Naive thymus-derived CD8-positive, alpha-beta T cell (primary cell): ENCODE measurements at places on chromosomes 13 and 19.

- DNase-seq, result no peak
Measured at GRCh38 chr13:30165796-30166195, 141.6 kb downstream of the KATNAL1 start.

DNA sequence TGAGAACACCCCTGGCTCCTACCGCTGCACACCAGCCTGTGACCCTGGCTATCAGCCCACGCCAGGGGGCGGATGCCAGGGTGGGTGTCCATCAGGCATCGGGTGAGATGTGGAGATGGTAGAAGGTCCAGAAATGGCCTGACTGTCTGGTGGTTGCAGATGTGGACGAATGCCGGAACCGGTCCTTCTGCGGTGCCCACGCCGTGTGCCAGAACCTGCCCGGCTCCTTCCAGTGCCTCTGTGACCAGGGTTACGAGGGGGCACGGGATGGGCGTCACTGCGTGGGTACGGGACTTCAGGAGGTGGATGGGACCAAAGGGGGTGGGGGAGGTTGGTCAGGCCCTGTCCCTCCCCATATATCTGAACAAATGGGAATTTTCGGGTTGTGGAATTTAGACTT lies 15.8 kb downstream of the LTBP4 start:
- DNase-seq, result no peak

DNA sequence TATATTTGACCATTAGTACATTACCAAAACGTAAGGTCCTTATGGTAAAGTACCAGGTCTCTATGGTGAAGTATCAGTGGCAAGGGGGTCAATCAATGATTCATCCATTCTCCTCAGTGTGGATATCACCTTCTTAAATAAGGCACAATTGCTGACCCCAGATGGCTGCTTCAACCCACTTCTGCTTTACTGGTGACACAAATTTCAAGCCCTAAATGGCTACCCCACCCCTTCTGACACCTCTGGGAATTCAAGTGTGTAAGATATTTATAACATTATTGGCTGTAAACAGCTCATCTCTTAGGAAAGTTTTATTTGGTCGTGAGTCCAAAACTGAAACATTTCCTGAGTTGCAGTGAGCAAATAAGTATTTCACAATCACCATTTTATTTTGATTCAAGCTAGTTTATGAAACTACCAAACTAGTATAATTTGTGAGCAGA lies 7.9 kb upstream of the WBP4 start:
- no peak for DNase-seq

- DNase-seq, result no peak
Measured at GRCh38 chr19:19224150-19224851, 12.5 kb downstream of the NCAN start.

DNA sequence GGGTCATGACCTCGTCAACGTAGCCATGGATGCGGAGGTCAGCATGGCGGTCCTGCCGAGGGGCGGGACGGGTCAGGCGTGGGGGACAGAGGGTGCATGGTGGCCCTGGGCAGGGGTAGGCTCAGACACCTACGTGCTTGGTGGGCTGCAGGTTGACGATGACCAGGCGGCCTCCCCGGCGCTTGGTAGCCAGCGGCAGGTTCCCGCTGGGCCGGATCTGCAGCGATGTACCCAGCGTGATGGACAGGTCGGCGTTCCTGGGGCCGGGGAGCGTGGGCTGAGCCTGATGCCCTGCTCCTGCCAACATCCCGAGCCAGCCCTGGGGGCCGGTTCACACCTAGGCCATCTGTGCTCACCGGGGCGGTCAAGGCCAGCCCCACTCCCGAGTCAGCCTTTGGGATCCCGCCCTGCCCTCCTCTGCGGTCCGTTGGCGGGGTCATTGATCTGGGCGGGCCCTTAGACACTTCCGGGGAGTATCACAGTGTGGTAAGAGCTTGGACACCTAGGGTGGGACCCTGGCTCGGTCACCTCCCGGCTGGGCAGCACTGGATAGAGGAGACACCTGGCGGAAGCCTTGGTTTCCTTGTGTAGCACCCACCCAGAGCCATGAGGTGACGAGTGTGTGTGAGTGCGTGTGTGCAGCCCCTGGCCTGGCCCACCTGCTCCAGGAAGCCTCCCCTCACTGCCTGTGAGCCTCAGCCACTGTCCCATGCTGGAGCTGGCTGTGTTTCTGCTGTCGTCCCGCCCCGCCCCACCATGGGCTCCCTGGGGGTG lies 7.3 kb downstream of the SIRT6 start:
- no peak for DNase-seq

- no peak for DNase-seq
Measured at GRCh38 chr13:93224535-93224934, 2.1 kb upstream of the GPC6 start.

- DNase-seq, result no peak
Measured at GRCh38 chr13:75843074-75843473, 206.9 kb downstream of the LMO7 start.

- no peak for DNase-seq
Measured at GRCh38 chr13:110262508-110263291, 44.3 kb downstream of the COL4A1 start.

- DNase-seq, result no peak
Measured at GRCh38 chr19:11168568-11168967, 13.0 kb upstream of the SPC24 start.

GRCh38 chr13:110769097-110769496 lies 55.6 kb downstream of the ING1 start:
- DNase-seq, result no peak

- no peak for DNase-seq
Measured at GRCh38 chr19:42143341-42144234, 11.3 kb upstream of the POU2F2 start.

DNA sequence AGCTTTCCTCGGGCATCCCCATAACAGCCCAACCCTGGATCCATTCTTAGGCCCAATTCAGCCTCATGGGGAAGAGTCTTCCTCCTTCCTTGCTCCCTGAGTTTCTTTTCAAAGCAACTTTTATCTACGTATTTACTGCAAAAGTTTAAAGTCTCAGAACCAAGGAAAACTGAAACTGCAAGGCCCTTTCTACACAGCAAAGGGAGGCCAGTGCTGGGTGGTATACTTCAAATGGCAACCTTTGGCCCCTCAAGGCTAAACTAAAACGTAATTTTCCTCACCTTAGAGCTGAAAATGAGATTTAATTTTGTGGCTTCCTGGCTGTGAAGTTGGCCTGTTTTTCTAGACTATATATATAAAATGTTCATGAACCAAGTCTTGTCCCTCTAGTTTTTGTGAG lies 5.6 kb downstream of the CDX2 start:
- DNase-seq, result no peak

- DNase-seq, result no peak
Measured at GRCh38 chr13:110875241-110875640, 39.6 kb downstream of the ANKRD10 start.

DNA sequence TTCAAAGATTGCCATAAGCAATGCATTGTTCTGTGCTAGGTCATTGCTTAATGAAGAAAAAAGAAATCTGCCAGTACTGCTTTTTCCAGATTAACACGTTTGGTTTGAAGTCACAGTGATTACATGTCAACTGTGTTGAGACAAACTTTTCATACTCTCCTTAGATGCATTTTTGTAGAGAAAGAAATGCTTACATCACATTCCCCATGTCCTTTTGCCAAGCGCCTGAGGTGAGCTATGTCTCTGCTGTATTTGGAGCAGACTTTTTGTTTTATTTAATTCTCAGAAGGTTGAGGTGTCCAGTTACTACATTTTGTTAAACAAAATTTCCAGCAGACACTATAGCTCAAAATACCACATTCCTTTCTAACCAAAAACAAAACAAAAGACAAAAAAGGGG lies 16.2 kb downstream of the LACC1 start:
- DNase-seq, result no peak

- DNase-seq, result no peak
Measured at GRCh38 chr19:279231-279630, 12.0 kb downstream of the PLPP2 start.

GRCh38 chr13:79538757-79539156 lies 57.8 kb downstream of the NDFIP2 start:
- DNase-seq, result no peak

DNA sequence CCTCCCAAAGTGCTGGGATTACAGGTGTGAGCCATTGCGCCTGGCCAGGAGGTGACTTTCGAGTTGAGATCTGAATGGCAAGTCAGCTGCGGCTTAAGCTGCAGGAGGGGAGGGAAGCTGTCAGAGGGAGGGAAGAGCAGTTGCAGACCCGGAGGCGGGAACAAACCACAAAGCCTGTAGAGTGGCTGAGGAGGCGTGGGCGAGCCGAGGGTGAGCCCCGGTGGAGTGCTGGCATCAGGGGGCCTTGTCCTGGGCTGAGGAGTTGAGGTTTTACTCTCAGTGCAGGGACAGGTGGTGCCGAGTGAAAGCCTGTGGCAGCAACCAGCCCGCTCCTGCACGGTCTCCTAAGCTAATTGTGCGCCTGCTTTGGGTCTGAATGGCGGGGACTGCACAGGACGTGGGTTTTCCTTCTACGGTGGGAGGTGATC lies 24.2 kb downstream of the PPP1R37 start:
- DNase-seq, result peak; percentile 16

DNA sequence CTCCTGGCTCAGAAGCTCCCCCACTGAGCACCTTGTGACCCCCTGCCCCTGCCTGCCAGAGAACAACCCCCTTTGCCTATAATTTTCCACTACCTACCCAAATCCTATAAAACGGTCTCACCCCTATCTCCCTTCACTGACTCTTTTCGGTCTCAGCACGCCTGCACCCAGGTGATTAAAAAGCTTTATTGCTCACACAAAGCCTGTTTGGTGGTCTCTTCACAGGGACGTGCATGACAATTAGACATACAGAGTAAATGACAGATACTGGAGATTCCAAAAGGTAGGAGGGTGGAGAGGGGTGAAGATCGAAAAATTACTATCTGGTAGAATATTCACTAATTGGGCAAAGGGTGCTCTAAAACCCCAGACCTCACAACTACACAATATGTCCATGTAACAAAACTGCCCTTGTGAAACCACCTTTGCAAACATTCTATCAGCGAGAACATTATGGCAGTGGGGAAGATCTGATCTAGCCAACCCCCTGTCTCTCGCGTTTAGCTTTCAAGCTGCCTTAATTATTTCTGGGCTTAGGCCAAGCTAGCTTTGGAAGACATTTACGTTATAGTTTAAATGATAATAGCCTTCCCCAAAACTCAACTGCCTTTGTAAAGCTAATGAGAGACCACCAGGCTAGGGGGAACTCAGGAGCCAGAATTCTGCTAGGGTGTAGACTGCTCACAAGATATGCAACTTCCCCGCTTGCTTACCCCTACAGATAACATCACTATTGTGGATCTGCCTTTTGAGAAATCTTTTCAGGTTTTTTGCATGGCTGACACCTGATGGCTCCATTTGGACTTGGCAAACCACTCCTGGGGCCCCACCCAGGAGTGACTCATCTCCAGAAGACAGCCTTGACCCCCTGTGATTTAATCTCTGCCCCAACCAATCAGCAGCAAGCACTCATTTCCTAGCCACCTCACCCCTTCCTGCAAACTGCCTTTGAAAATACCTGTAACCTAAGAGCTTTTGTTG lies 1534.0 kb upstream of the SPRY2 start:
- no peak for DNase-seq

- DNase-seq, result no peak
Measured at GRCh38 chr19:36771261-36772231, 1.1 kb downstream of the ZNF850 start.

GRCh38 chr13:33168321-33168960 lies 117.1 kb downstream of the STARD13 start:
- no peak for DNase-seq
